Renal cortex interstitium (tissue), 15 donors: ENCODE measurements at places on chromosomes 1 and 21.

DNA sequence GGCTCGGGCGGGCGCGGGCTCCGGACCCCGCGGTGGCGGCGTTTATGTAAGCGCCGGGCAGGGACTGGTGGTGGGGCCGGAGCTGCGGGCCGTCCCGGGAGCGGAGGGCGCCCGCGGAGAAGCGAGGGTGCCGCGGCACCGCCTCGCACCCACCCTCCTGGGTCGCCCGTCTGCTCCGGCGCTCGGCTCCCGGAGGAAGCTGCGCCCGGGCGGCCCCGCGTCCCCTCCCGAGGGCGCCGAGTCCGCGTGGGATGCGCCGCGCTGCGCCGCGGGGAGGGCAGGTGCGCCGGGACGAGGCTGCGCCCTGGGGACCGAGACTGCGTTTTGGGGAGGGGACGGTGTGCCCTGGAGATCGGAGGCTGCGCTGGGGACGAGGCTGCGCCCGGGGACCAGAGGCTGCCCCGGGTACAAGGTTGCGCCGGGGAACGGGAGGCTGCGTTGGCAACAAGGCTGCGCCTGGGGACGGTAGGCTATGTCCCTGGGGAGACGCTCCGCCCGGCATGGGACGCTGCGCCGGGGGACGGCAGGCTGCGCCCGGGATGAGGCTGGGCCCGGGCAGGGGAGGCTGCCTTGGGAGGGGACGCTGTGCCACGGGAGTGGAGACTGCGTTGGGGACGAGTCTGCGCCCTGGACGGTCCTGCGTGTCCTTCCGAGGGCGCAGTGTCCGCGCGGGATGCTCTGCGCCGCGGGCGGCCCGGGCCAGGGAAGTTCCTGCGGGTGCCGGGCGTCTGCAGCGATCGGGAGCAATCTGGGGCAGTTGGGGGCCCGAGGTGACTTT lies 627 bp downstream of the ADARB1 start:
- DNase-seq = no peak

- no peak for DNase-seq
Measured at GRCh38 chr21:45406801-45407628, 2.0 kb downstream of the COL18A1 start.

- DNase-seq = no peak
Measured at GRCh38 chr21:29053011-29053553, 20.4 kb downstream of the CCT8 start.

GRCh38 chr1:27968692-27969091 lies 8.9 kb downstream of the XKR8 start:
- DNase-seq = no peak

GRCh38 chr21:32770871-32771523 lies 558 bp downstream of the PAXBP1 start:
- peak; percentile 34 for DNase-seq

- DNase-seq = peak; percentile 23
Measured at GRCh38 chr1:187051618-187052232, 223.0 kb downstream of the PLA2G4A start.

DNA sequence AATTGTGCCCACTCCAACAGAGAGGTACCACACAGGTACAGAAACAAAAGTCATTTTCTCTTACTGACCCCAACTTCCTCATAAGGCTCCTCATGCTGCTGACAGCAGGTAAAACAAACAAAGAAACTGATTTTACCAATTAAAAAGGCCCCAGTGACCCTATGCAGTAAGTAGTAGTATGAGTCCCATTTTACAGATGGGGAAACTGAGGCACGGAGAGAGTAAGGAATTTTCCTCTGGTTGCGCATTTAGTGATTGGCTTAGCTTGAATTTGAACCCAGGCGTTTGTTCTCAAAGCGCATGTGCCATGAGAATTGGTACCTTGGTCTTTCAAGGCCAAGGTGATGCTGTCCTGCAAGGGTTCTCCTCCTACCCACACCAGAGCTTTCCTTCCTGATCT lies 66.1 kb upstream of the ZBTB40 start:
- no peak for DNase-seq
